ENCODE measurements at places on chromosomes 3 and 15.

- no peak for DNase-seq
Observed at GRCh38 chr3:100868894-100869293, 124.3 kb downstream of the ABI3BP start.

- no peak for DNase-seq
Observed at GRCh38 chr3:50401978-50402595, 42.8 kb upstream of the TMEM115 start.

DNA sequence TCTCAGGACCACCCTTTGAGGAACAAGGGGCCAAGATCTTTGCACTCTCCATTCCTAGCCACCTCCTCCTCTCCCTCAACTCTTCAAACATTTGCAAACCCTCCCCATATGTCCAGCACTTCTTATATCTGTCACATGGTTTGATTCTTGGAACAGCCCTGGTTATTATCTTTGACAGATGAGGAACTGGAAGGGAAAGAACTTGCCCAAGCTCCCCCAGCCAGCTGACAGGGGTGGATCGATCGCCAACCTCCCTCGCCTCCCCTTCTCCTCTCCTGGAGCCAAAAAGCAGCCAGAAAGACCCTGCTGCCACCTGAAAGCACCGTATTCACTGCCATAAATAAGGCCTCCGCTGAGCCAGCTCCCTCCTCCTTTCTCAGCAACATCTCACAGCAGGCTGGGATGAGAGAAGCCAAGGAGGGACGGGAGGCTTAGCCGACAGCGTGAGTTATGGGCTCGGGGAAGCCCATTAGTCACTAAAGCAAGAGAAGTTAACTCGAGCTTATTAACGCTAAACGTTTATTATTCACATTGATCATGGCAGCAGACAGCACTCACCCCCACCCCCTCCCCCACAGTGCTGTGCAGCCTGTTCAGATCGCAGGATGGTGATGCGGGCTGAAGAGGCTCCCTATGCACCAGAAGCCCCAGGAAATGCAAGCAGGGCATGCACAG is 22.2 kb upstream of the FGD5 start:
- DNase-seq: no peak

GRCh38 chr3:144229330-144229729 is 257.7 kb downstream of the DIPK2A start:
- no peak for DNase-seq

GRCh38 chr3:170360916-170361315 is 3.4 kb downstream of the SKIL start:
- no peak for DNase-seq

GRCh38 chr3:186544281-186544680 is at the start of gene CRYGS:
TSS of gene CRYGS (minus strand) at chr3:186544380. CDS start at chr3:186544326, 54 bp downstream.
- DNase-seq: no peak

DNA sequence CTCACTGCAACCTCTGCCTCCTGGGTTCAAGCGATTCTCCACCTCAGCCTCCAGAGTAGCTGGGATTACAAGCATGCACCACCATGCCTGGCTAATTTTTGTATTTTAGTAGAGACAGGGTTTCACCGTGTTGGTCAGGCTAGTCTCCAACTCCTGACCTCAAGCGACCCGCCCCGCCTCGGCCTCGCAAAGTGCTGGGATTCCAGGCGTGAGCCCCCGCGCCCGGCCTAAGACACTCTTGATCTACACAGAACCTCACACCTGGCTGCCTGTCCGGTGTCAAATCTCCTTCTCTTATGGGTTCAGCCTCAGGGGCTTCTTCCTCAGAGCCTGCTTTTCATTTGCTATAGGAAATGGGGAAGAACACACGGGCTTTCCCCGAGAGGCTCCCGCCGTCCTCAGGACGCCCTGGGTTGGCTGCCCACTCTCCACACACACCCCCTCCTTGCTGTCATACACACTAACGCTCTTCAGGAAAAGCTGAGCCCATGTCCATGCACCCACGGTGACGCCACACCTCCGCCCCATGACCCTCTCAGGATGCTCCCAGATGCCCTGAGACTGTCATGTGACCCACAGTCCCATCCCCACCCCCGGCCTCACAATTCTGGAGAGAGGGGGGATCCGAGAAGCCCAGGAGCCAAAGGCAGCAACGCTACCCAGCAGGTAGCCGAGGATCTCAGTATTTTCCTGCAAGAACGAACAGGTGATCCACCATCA is 10.4 kb downstream of the TMEM44 start:
- DNase-seq: no peak

- no peak for DNase-seq
Observed at GRCh38 chr15:52181938-52182780, 9.0 kb downstream of the GNB5 start.

DNA sequence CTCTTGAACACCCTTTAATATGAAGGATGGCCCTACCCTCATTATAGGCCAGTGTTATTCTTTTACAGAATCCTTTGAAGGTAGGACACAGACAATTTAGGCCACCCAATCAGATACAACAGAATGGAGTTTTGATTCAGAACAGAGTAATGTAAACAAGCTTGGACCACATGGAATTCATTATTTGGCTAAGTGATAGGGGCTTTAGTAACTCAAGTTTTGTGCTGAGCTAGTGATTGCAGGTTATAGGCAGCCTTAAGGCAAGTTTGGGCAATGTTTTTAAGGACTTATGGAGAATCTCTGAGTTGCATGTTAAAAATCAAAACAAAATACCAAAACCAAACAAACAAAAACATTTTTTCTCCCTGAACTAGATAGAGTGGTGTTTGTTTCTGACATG is 312.1 kb upstream of the ROBO1 start:
- no peak for DNase-seq

DNA sequence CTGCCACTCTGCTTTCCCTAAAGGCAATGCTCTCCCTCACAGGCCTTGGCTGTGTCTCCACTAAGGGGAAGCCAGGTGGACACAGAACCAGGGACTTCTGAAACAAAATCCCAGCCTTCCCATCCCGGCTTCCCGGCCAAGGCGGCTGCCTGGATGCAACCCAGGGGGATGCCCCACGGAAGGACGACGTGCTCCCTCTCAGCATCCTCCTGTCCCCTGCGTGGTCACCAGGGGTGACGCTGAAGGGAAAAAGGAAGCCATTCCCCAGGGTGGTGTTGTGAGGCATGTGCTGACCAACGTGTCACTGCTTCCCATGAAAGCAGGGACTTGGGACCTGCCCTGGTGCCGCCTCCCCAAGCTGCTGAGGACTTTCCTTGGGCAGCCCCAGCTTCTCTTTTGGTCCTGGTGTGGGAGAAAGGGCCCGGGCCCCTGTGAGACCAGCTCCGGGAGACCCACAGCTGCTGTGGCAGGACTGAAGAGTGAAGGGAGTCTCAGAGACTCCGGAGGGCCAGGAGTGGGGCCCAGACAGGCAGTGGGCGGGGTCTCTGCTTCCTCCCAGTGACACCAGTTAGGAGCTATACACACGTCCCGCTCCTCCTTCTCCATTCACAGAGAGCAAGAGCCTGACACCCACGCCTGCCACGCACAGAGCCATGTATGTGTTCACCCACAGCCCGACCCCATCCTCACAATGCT is 139.2 kb downstream of the NUP210 start:
- DNase-seq: no peak

DNA sequence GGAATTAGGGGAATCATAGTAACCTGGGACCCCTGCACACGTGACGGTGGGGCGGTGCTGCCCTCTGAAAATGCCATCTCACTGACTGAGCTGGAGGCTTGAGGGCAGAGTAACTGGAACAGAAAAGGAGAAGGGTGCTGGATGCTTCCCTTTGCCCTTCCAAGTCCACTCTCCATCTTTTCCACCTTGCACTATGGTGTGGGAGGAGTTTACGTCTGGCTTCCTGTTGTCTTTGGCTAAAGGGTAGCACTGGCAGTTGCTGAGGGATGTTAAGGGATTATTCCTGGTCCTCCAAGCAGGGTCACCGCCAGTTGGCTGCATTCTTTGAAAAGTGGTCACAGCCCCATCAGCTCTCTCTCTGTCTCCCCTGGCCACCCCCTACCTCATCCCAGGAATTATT is 129.4 kb upstream of the SNTN start:
- no peak for DNase-seq

DNA sequence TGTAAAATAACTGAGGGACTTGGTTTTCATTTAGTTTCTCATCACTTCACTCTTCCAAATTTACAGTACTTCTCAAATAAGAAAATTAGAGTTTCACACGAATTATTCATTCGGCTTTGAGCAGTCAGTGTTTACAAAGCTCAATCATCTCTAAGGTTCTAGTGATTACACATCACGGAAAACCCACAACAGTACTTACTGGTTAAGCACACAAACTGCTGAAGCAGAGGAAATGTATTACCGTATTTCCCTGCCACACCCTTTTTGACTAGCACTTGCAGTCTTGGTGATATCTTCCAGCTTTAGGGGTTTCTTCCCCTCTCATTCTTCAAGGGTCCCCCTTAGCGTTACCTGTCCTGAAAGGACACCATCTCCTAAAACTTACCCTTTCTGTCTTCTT is 164.8 kb upstream of the CDIN1 start:
- DNase-seq: no peak

- DNase-seq: no peak
Observed at GRCh38 chr15:94704421-94704820, 473.1 kb downstream of the MCTP2 start.

- no peak for DNase-seq
Observed at GRCh38 chr3:190012314-190012782, 108.3 kb downstream of the P3H2 start.

DNA sequence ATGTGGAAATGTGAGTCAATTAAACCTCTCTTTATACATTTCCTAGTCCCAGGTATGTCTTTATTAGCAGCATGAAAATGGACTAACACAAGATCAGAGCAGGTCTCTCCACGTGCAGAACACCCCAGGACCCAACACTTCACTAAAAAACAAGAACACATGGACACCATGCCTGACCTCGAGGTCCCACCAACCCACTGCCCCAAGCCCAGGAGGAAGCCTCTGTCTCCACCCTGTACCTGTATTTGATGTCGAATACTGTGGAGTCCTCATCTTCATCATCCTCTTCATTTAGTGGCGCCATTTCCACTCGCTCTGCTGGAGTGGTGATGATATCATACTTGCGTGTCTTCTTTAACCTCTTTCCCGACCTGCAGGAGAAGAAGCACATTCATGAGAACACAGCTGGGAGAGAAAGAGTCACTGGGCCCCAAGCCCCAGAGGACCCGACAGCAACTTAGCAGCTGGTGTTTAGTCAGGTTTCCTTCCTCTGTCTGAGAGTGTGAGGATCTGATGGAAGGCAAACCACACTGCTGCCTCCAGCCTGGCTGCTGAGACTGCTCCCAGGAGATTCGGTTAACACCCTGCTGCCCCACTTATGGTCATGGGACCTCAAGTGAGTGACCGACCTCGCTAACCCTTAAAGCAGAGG is 25.5 kb downstream of the FAM174B start:
- no peak for DNase-seq

DNA sequence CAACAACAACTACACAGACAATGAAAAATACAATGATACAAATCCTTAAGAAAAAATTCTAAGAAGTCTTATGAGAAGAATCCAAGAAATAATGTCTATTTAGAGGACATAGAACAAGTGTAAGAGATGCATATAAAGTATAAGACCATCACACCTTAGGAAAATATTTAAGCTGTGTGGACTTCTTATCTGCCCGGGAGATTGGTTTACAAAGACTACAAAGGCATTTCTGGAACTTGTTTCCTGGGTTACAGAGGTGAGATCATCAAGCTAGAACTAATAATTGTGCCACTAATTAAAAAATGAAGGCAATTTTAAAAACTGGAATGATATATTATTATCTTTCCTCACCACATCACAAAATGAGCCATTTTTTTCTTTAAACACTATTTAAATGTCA is 507.1 kb downstream of the GRM7 start:
- DNase-seq: no peak

- peak; percentile 17 for DNase-seq
Observed at GRCh38 chr3:71753701-71754609, at the start of gene GPR27. TSS of gene GPR27 (plus strand) at chr3:71753855. CDS start at chr3:71754050, 195 bp downstream.

DNA sequence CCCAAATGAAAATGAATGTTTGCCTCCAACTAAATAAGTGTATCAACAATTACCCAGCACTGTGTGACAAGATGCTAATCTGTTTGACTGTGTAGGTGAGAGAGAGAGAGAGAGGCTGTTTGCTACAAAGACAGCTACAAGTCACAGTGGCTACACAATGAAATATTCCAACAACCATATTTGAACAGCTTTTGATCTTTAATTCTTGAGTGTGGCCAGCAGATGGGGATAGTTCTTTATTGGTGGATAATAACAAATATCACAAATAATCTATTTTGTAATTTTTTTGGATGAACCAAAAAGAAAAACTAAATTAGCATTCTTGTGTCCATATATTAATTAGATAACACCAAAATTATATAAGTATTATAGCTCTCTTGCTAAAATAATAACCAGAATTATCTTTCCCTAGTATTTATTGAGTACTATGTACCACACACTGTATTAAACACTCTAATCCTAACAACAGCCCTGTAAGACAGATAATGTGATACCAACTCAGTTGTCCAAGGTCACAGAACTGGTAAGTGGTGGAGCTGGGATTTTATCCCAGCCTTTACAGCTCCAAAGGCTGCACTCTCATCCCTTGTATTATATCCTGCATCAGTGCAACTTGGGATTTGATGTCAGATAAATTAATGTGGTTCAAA is 61.9 kb upstream of the C3orf80 start:
- no peak for DNase-seq

DNA sequence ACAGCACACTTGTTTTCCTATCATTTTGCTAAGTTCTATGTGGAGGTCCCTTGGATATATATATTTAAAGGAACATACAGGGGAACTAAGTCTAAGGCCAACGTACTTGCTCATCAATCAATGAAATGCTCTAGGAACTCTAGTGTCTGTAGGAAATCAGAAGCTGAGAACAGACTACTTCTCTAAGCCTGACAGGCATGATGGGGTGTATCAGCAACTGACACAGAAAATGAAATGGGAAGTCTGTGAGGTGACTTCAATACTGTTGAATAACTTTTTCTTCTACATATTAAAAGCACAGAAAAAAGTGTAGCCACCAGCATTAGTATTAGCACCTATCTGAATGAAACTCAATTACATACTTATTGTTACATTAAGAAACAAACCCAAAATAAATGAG is 56.9 kb upstream of the CSPG5 start:
- no peak for DNase-seq

DNA sequence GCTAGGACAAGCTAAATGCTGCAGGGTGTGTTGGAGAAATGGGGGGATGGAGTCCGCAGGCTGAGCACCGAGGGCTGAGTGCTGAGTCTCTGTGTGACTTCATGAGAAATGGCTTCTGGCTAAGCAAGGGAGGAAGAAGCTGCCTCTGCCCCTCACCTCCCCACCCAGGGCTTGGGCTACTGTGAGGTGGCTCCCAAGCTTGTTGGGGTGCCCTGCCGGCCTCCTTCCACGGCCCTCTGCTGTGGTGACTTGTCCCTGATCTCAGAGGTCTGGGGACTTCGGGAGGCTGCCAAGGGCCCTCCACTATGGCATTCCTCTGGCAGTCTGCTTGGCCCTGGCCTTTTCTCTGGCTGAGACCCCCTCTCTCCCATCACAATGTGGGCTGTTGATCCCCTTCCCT is 30.1 kb upstream of the RAD18 start:
- DNase-seq: no peak

- DNase-seq: no peak
Observed at GRCh38 chr3:29695643-29696198, 414.9 kb downstream of the RBMS3 start.

GRCh38 chr15:52427804-52428203 is 100.9 kb downstream of the MYO5A start:
- DNase-seq: no peak

- no peak for DNase-seq
Observed at GRCh38 chr3:85476891-85477495, 518.2 kb downstream of the CADM2 start.

GRCh38 chr3:4754180-4755086 is 224.8 kb upstream of the BHLHE40 start:
- no peak for DNase-seq

GRCh38 chr3:197820550-197821335 is 29.7 kb downstream of the LRCH3 start:
- no peak for DNase-seq
